ENCODE measurements at places on chromosomes 2 and 18.

DNA sequence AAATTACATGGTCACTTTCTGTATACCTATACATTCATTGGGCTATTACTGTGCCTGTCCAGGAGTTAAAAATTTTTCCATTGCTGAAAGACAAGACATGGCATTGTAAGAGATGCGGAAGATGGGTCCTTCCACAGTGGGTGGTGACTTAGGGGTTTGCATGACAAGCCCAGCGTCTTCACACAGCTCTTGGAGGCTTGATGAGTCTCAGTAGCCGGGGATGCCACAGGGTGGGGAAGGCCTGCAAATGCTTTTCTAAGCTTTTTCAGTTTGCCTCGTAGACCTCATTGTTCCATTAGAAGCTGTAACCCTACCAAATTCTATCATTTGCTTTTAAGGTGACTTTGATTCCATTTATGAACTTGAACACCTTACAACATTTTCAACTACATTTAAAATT is 18.1 kb upstream of the MAPRE3 start:
- DNase-seq: no peak

- DNase-seq: no peak
These were observed 89.2 kb downstream of the NYAP2 start for GRCh38 chr2:225488743-225489142.

DNA sequence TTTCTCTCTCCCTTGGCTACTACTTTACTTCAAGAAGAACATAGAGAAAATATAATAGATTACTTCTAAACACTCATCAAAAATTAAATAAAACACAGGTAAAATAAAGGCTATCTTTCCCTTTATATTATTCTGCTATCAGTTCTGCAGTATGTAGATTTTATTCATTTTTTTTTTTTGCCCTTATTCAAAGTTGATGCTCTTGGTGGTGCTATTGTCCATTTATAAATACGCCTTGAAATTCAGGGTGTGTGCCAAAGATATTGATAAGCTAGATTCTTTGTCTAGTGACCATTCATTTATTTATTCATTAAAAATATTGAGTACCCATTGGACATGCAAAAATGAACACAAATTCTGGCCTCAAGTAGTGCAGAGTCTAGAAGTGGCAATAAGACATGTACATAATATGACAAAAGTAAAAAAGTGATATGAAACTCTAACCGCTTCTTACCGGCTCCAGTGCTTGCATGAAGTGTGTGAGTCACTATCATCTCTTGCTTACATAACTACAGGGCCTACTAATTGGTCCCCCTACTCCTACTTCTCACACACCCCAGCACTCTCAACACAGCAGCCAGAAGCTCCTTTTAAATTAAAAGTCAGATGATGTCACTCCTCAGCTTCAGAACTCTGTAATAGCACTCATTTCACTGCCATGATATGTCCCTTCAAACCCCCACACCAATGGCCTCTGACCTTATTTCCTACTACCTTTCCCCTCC is 208.3 kb upstream of the FANCL start:
- DNase-seq: no peak

- DNase-seq: no peak
These were observed 131.5 kb downstream of the RGPD3 start for GRCh38 chr2:106336737-106337136.

DNA sequence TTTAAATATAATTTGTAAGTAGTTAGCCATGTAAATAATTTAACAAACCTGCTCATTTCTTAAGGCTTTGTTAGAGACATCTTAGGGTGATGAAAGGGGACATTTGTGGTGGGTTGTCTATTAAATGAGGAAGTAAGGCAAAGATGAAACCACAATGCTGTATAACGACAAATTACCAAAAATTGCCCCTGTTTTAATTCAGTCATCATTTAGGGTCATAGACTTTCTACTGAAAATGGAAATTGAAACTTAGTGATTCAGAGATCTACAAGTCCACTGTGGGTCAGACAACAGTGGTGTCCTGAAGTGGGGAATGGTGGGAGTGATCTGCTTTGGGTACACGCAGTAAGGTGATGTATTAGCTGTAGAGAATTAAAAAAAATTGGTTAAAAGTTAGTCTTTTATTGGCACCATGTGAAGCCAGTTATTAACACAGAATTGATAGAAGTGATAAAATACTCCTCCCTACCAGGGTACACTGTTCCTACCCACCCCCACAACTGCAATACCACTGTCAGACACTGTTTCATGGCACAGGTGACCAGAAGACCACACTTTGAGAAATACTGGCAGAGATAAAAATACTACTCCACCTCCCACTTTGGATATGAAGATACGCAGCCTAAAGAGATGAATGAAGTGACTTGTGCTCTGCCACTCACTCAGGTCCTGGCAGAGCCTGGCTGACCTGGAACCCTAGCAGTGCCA is 13.4 kb downstream of the CERS6 start:
- no peak for DNase-seq

GRCh38 chr18:50190236-50190635 is 4.7 kb downstream of the MYO5B start:
- DNase-seq: no peak

DNA sequence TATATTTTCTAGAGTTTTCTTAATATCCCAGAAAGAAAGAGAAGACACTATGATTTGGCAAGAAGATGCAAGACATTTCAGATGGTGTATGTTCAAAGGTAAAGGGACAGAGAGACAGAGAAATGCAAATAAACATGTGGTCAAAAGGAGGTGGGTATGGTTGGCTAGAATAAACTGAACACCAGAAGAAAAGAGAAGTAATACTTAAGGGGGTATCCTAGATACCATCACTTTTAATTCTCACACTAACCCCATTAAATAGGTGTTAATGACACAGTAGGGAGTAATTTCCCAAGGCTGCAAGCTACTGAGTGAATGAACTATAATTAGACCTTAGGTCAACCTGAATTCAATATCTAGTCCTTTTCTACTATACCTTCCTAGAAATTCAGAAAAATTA is 111.2 kb upstream of the CD226 start:
- no peak for DNase-seq

GRCh38 chr2:176812246-176812775 is 400.3 kb upstream of the HNRNPA3 start:
- DNase-seq: no peak

DNA sequence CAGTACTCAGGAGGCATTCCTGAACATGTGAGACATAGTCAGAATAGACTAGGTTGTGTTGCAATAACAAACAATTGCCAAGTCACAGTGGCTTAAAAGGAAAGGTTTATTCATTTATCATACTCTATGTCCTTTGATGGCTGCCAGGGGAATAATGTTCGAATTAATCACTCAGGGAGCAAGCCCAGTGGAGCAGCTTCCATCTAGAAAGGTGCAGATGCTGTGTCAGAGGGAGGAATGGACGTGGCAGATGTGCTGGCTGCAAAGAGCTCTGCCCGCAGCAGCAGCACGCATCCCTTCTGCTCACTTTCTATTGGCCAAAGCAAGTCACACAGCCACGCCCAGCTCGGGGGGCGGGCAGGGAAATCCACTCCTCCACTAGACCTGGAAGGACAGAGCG is 105.9 kb upstream of the AQP4 start:
- DNase-seq: no peak

All from coronary artery (tissue), 2 donors.